ENCODE measurements at places on chromosomes 4 and X. TPM values are rescaled to one million over a fixed set of nuclear protein-coding genes. Genes with fewer than 3 reads are reported as not detected.

- no peak for DNase-seq
These were observed 37.4 kb downstream of the MAML3 start for GRCh38 chr4:140116442-140117104.

DNA sequence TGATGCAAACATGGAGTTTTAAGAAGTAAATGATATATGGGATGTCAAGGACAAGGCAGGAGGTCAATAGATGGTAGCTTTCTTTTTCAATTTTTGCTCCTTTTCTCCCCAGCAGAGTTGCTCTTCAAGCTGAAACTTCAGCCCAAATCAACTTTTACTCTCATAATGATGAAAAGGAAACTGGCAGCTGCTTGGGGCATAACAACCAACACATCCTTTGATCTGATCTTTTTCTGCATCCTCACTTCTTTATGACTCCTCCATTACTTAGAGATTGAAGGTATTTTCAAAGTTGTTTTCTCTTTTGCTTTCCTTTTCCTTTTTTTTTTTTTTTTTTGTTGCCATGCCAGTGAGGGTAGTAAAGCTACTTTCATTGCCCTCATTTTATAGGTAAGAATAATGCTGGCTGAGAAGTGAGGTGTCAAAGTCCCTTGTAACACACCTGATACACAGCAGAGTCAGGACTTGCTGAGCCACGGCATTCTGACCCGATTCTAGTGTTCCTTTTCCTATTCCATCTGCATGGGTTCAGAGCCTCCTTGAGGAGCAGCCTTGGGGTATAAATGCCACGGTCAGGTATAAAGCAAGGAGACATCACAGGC lies 26.9 kb downstream of the SLC2A9 start:
- no peak for DNase-seq

DNA sequence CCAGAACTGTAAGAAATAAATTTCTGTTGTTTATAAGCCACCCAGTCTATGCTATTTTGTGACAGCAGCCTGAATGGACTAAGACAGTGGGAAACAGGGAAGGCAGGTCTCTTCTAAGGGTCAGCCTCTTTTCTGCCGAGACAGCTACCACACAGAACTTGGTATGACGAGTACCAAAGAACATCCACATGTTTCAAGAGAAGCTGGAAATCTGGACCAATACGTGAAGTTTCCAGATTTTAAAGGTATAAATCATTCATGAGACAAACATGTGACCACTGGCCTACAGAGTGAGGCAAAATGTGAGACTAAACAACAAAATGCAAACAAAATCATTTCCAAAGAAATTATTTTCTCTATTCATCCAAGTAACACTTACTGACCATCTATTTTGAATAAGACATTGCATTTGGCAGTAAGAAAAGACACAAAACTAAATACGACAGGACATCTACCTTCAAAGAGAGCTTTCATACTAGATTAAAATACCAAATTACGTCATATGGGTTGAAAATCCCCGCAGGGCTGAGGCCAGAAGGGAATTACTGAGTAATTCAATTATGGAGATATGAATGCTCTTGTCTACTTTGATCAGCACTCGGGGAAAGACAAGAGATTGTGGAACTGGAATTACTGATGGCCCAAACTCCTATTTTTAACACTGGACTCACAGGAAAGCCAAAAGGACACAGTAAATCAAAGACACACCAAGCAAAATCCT lies 7.2 kb downstream of the SCARB2 start:
- no peak for DNase-seq

- no peak for DNase-seq
These were observed 475.8 kb downstream of the PDGFC start for GRCh38 chr4:156495836-156496235.

DNA sequence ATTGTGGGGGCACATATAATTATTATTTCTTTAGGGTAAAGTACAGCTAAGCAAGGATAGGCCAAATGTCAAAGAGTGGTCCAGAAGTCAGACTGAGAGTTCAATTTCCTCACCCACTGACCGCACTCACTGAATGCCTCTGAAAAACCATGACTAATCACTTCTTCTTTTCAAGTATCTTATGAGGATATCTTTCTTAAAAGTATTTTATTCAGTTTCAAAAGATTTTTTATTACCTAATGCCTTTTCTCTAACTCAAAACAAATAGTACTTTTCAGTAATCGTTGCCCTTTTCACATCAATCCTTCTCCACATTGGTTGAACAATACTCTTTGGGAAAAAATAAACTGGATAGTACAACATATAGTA lies 61.7 kb upstream of the CAMK2D start:
- DNase-seq, result no peak

DNA sequence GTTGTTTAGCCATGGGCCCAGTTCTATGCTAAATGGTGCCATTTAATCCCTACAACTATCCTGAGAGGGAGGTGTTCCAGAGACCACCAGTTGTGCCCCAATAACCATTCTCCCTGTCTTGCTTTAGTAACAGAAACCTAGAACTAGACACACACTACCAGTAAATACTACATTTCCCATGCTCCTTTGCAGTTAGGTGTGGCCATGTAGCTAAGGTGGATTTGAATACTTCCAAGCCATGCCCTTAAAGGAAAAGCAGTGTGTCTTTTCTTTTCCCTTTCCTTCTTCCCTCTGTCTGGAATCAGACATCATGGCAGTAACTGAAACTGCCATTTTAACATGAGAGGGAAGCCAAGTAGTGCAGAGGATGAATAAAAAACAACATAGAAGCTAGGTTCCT lies 90.9 kb upstream of the TMEM33 start:
- no peak for DNase-seq

DNA sequence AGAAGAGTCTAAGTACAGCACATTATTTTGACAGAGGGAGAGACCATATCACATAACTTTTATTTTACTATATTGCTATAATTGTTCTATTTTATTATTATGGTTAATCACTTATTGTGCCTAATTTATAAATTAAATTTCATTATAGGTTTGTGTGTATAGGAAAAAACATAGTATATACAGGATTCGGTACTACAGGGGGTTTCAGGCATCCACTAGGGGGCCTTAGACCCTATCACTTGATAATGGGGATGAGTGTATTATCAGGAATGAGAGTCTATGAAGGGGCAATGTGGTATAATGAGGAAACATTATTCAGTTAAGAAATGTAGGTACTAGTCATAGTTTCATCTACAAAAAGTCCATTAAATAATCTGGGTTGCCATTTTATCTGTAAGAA lies 833.1 kb downstream of the C4orf33 start:
- DNase-seq, result no peak

- no peak for DNase-seq
These were observed 410.2 kb downstream of the MID1IP1 start for GRCh38 chrX:39211501-39211900.

- DNase-seq, result no peak
These were observed 47.9 kb downstream of the EFNB1 start for GRCh38 chrX:68876731-68877130.

DNA sequence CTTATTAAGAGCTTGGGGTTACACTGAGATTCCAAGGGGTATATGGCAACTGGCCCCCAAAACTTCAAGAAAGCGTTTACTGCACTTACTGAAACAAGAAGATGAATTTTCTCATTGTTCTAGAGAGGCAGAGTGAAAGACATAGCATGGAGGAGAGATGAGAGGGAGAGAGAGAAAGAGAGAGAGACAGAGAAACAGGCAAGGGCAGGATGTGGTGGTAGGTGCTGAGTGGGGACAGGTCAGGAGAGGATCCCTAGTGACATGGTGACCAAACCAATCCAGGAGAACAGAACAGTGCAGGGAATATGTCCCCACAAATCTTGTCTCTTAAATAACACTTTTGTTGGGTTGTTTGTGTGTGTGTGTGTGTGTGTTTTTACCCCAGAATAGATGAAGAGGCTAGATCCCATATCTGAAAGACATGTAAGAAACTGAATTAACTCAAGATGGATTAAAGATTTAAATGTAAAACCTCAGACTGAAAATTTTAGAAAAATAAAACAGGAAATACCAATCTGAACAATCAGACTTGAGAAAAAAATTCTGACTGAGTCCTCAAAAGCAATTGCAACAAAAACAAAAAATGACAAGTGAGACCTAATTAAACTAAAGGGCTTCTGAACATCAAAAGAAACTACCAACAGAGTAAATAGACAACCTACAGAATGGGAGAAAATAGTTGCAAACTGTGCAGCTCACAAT lies 202.2 kb downstream of the QDPR start:
- no peak for DNase-seq

DNA sequence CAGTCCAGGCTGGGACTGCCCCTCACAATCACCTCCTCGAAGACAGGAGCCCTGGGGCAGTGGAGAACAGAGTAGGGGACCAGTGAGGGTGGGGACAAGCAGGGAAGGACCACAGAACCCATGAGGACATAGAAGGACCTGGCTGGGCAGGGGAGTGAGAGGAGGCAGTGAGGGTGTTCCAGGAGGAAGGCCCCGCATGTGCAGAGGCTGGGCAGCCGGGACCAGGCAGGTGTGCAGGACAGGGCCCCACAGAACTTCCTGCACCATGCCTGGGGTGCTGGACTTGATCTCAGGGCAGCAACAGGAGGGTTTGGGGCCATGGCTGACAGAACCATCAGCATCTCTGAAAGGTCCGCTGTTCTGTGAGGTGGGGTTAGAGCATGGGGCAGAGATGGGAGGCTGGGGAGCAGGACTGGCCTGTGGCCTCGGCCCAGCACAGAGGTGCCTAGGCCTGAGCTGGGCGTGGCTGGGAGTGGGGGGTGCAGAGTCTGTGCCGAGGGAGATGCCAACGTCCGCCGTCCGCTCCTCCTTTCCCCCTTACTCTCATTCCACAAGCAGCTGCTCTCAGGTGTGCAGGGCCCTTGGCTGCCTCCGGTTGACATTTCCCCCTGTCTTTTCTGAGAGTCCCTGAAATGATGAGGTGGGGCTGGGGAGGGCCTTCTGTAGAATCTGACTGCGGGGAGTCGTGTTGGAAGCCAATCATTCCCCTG lies 40.8 kb downstream of the EVC start:
- DNase-seq, result no peak

The APBB2 gene
- total RNA-seq, result 11.3 TPM

The BGN gene
- total RNA-seq, result 20.3 TPM

The EGF gene
- total RNA-seq, result 92.4 TPM

The ABLIM2 gene
- total RNA-seq, result 629 TPM

The PDHA1 gene
- total RNA-seq, result 676 TPM

The HTR2C gene
- total RNA-seq, result not detected

The SHOX gene
- not detected for total RNA-seq

Measured in psoas muscle (tissue), 8 donors.